Pancreas (tissue), 10 donors: ENCODE measurements at places on chromosomes 4 and X. TPM values are rescaled to one million over a fixed set of nuclear protein-coding genes. Genes with fewer than 3 reads are reported as not detected.

Gene FAM199X
- 11.9 TPM for total RNA-seq

Gene PIM2
- 1.3 TPM for total RNA-seq

Gene BTK
- 3.2 TPM for total RNA-seq

Gene CSAG3
- total RNA-seq = not detected

Gene PFKFB1
- total RNA-seq = 0.79 TPM

Gene TEX13B
- not detected for total RNA-seq

Gene INPP4B
- 3.9 TPM for total RNA-seq

Gene BEX5
- 10.4 TPM for total RNA-seq

Gene CMC4
- 4.2 TPM for total RNA-seq

Gene RAB9B
- total RNA-seq = 0.95 TPM

Gene TAF1
- total RNA-seq = 13.5 TPM
